Activated CD4-positive, alpha-beta T cell treated with anti-CD3 and anti-CD28 coated beads for 36 hours (primary cell): ENCODE measurements at places on chromosomes 12 and 14.

GRCh38 chr14:70646705-70647104 is 5.0 kb downstream of the TTC9 start:
- no peak for DNase-seq

DNA sequence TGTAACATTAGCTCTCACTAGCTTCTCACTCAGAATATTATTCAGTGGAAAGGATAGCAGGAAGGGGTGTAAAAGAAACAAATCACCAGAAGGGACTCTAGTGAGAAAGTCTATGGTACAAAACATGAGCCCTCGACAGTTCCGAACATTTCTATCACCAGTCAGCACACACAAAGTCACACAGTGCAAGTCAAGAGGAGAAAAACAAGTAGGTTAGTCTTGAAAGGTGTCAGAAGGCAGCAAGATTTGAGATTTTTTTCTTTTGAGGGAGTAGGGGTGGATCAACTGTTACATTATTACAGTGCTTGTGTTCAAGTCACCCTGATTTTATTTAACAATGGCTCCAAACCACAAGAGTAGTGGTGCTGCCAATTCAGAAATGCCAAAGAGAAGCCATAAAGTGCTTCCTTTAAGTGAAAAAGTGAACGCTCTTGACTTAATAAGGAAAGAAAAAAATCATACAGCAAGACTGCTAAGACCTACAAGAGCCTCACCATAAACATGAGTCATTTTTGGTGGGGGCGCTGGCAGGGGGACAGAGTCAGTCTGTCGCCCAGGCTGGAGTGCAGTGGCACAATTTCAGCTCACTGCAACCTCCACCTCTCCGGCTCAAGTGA is 42.3 kb downstream of the GNS start:
- DNase-seq = no peak

- peak; percentile 90 for DNase-seq
Observed at GRCh38 chr14:100065942-100066574, 836 bp downstream of the EVL start.

- DNase-seq = no peak
Observed at GRCh38 chr12:113735131-113735530, 231.0 kb downstream of the RBM19 start.

- no peak for DNase-seq
Observed at GRCh38 chr12:95874452-95874851, 15.7 kb downstream of the SNRPF start.

GRCh38 chr14:51963286-51963685 is 26.1 kb upstream of the RTRAF start:
- no peak for DNase-seq

DNA sequence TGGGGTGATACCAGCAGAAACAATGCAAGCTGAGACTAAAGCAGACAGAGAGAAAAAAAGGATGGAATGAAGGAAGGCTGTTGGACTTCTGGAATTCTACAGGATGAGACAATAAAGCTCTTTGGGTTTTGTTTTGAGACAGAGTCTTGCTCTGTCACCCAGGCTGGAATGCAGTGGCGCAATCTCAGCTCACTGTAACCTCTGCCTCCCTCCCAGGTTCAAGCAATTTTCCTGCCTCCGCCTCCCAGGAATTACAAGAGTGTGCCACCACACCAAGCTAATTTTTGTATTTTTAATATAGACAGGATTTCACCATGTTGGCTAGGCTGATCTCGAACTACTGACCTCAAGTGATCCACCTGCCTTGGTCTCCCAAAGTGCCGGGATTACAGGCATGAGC is 115.4 kb downstream of the EXOC5 start:
- no peak for DNase-seq

GRCh38 chr12:102454330-102454729 is 26.0 kb downstream of the IGF1 start:
- no peak for DNase-seq
